Stimulated activated CD8-positive, alpha-beta memory T cell treated with anti-CD3 and anti-CD28 coated beads, Interleukin-7, amount 100 ng/mL, for 1 hour (primary cell): ENCODE measurements at places on chromosomes 1 and 21.

- no peak for DNase-seq
Measured at GRCh38 chr1:167330601-167331293, 110.1 kb downstream of the POU2F1 start.

- DNase-seq = no peak
Measured at GRCh38 chr1:109897259-109897955, 13.2 kb upstream of the CSF1 start.

GRCh38 chr1:61839679-61840078 is 97.4 kb downstream of the PATJ start:
- DNase-seq = no peak

- DNase-seq = no peak
Measured at GRCh38 chr1:6834366-6834765, 49.1 kb downstream of the CAMTA1 start.

DNA sequence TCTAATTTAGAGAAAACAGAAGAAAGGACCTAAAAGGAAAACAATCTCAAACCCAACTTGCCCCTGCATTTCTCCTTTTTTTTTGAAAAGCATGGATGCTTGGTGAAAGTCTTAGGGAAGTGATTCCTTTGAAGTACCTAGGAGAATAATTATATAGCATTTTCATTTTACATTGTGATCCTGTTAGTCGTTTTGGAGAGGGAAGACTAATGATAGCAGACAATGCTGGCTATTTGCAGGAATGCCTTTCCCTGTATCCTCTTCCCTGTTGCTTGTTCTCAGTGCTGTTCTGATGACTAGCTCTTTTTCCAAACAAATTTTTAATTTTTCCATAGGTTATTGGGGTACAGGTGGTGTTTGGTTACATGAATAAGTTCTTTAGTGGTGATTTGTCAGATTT is 53.9 kb downstream of the LAMC1 start:
- DNase-seq = no peak

DNA sequence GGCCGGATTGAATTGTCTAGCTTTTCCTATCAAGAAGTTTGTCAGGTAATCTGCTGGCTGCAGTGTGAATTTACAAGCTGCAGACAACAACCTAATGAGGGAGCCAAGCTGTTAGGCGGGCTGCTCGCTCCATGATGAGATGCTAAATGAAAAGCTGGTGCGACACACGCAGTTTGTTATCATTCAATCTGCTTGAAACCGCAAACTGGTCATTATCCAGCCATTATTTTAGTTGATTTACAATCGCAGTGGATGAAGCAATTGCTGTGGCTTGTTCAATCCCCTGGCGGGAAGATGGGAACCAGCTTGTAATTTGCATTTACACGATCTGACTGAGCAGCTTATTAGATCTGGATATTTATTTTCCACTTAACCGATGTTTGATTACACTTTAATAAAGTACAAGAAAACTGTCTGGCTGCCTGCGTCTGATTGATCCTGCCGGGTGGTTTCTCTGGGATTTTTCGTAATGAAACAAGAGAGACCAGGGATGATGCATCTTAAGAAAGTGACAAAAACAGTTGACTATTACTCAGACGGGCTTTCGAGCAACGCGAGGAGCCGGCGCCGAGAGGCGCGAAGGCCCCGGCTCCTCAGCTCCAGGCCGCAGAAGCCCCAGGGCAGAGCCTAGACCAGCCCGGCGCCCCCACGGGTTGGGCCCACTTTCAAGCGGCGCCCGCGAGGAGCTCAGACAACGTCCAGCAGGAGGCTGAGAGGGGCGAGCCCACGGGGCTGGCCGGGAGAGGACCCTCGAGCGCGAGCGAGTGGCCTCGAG is 118.0 kb upstream of the BARHL2 start:
- no peak for DNase-seq

DNA sequence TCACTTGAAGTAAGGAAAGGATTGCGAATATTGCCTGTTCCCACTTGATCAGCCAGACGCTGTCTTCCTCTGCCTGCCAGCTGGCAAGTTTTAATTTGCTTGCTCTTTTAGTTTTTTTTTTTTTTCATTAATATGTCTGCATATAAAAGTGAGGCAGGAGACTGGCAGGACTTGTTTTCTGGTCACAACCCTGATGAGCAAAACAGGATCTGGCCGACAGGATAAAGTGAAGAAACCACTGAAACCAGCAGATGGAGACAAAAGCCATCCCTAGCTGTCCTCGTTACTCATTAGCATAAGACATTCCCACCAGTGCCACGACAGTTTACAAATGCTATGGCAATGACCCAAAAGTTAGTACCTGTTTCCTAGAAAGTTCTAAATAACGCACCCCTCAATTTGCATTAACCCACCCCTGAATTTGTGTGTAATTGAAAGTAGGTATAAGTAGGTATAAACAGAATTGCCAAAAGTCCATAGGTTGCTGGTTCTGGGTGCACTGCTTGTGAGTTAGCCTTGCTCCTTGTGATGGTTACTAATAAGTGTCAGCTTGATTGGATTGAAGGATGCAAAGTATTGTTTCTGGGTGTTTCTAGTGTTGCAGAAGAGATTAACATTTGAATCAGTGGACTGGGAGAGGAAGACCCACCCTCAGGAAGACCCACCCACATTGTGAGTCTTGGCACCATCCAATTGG is 60.8 kb downstream of the ZNF684 start:
- no peak for DNase-seq

GRCh38 chr1:226637147-226637935 is 88.8 kb downstream of the STUM start:
- DNase-seq = no peak

GRCh38 chr1:228284521-228284920 is 76.7 kb downstream of the OBSCN start:
- DNase-seq = no peak

DNA sequence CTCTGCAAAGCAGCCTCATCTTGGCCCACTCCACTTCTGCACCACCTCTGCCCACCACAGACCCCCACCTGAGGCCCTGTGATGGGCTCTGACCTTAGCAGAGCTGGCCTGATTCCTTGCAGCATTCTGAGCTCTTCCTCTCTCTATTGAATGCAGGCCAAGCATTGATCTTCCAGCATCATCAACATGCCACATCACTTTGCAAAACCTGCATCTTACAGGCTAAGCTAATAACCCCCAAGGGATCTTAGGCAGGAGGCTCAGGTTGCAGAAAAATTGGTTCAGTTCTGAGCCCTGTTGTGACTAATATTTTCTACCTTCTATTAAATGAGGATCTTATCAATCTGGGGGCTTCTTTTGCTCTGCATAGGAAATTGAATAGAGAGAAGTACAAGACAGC is 78.7 kb downstream of the ATP1A1 start:
- DNase-seq = no peak

DNA sequence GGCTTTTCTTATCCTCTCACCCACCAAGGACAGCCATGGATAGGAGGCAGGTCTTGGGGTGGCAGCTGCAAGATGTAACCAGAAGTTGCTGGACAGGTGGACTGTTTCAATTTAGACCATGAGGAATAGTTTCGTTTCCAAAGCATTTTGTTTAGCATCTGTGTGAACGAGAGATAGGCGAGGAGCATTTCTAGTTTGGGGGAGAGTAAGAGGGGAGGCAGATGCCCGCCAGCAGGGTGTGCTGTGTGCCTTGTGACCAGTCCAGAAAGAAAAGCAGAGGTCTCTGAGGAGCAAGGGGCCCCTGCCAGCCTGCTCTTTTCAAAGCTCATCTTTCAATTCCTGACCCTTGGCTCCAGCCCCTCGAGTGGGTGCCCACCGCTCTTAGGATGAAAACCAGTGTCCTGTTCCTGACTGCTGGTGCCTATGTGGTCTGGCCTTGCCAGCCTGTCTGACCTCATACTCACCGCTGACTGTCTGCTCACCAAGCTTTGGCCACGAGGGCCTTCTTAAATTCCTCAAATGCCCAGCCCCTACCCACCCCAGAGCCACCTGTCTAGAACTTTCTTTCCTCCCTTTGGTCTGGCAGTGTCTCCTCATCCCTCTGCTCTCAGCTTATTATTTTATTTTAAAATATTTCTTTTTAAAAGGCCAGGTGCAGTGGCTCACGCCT is 8.5 kb downstream of the SERINC2 start:
- DNase-seq = no peak

GRCh38 chr1:41927118-41927517 is 8.4 kb upstream of the HIVEP3 start:
- DNase-seq = no peak

DNA sequence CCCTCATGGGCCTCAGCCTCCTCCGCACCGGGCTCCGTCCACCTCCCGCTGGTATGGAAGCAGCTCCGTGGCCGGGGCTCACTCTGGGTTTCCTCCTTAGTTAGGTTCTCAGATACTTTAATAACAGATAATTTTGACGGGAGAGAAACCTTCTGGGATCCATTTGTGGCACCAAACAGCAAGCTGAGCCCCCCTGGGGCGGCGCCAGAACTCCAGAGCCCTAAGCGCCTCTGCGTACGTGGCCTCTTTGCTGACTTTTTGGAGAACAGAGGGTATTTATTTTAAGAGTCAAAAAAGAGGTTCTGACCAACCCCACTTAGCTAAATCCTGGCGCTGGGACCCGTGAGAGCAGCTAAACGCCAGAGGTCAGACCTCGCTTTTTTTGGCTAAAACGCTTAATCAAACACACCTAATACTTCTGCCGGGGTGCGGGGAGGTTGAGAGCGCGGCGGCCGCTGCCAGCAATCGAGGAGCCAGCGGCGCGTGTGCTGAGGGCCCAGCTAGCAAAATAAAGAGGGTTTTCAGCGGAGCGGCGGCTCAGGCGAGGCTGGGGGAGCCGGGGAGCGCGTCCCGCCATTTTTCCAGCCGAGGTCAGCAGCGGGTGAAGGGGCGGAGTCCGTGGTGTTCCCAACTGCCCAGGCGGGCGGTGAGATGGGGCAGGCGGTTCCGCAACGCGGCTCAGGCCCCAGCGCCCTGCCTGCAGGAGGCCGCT is 171.7 kb downstream of the PRDM16 start:
- no peak for DNase-seq

DNA sequence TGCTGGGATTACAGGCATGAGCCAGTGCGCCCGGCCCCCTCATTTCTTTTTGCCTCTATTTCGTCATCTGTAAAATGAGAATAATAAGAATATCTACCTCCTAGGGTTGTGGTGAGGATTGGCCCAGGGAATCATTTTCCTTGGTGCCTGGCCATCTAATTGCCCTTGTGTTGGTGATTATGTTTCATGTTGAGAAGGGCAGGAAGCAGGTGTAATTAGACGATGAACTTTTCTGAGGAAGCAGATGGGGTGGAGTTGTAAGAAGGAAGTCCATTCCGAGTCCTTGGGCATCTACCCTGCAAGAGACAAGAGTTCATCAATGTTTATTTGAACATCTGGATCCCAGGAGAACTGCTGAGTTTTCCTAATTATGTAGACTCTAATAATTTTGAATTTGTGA is 38.7 kb upstream of the NEK2 start:
- DNase-seq = no peak

GRCh38 chr1:14923727-14924452 is 229.7 kb upstream of the TMEM51 start:
- no peak for DNase-seq

DNA sequence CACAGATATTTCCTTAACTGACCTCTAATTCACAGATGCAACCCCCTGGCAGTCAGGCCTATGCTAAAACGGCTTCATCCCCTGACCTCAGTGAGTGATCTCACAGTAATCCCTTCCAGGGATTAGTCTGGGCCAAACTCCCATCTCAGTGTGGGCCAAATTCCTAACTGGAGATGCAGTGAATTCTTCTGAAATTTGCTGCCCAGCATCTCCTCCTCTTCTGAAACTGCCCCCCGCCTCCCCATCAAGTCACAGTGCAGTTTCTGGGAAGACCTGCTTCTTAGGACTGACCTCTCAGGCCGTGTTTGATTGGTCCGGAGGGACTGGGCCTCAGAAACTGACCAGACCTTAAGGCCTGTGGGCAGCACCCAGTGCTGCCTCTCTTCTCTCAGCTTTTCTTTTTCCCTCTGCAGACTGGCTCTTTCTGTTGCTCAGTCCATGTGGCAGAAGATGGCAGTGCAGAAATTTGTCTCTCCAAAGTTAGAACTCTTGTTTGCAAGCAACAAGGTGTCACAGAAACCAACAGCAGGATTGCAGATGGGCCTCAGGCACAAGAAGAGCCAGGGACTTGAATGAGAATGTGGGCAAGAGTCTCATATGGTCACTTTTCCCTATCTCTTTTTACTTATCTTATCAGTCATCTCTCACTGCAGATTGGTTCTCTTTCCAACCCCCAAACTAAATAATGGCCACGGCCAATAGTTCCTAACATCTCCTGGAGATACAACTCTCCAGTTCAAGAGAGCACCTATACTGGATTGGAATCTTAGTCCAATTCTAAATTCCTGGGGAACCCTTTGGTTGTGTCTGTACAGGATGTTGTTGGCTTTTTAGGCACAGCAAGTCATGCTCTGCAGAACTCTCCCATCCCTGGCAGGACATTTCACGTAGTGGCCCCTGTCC is 95.5 kb upstream of the RALGPS2 start:
- DNase-seq = no peak

DNA sequence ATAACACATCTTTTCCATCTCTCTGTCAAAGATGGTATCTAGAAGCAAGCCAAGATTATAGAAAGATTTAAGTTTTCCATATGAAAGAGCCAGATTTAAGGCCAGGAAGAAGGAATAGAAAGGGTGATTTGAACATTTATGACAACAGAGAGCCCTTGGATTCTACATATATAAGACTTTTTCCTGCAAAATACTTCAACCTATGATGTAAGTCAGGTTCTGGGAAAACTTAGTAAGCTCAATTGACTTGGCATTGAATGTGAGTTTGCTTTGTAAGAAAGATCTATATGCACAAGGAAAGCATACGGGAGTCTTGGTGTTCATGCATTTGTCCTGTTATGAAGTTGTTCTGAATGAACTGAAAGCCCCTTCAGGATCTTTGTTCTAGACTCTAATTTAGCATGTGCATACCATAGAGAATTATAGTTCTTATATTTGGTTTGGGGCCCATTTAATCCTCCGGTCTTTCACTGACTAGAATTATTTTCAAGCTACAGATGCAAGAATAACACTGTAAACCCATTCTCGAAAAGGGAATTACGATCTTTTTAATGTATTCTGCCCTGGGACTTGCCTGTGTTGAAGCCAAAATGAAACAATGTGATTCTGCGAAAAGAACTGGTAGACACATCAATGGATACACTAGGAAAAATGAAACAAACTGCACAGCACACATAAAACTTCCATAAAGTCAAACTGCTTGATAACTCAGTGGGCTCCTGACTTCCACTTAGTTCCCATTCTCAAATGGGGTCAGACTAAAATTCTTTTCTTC is 152.8 kb downstream of the DISP1 start:
- DNase-seq = no peak

DNA sequence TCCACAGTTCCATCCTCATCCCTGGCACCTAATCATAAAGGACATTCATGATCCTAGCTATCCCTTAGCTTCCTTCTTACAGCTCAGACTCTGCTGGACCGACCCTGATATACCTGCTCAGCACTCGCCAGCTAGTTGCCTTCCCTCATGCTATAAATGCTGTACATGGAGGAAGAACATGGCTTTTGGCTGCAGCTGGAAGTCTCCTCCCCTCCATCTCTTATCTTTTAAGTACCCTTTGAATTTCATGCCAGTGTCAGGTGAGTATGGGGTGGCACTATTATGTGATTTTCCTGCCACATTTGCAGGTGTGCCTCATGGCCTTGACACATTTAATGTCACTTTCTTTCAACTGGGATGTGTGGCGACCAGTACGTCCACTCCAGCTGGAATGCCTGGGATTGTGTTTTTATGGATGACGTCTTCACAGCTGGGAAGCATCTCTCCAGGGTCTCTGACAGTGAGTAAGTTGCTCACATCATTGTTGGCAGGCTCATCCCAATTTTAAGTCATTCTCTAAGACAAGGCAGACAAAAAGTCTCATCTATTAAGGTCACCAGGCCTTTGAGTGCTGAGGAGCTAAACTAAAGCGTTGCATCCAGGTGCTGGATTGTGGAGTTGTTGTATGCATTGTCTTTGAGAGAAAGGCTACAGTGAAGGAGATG is 43.4 kb downstream of the RUNX1 start:
- DNase-seq = no peak

- no peak for DNase-seq
Measured at GRCh38 chr1:207811920-207812720, 60.3 kb downstream of the CD46 start.
